Left colon (tissue), 2 donors: ENCODE measurements at places on chromosomes 11 and 22. TPM values are rescaled to one million over a fixed set of nuclear protein-coding genes. Genes with fewer than 3 reads are reported as not detected.

DNA sequence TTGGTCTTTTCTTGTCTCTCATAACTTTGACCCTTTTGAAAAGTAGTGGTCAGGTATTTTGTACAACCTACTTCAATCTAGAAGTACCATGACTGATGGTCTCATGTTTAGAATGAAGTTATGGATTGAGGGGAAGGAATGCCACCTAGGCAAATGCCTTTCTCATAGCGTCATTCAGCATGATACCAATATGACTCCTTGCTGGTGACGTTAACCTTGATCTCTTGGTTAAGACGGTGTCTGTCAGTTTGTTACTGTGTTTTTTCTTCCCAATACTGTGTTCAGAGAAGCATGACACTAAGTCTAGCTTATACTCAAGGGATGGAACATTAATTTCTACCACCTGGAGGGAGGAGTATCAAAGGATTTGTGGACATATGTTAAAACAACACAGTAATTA, 130.9 kb downstream of the KIF18A start:
- no peak for DNase-seq

- DNase-seq = no peak
Measured at GRCh38 chr11:70481625-70482528, 83.5 kb downstream of the CTTN start.

The DNAL4 gene
- 16.8 TPM for total RNA-seq

The SHANK2 gene
- total RNA-seq = 28.6 TPM

The LRP5 gene
- 86.8 TPM for total RNA-seq
